Fibroblast of the aortic adventitia (primary cell): ENCODE measurements at places on chromosomes 1 and 21. TPM values are rescaled to one million over a fixed set of nuclear protein-coding genes. Genes with fewer than 3 reads are reported as not detected.

RPL11 gene
- 442 and 1,073 TPM in 2 replicates for total RNA-seq

SLC30A2 gene
- total RNA-seq: not detected in 2 replicates

KDM5B gene
- 56.4 and 117 TPM in 2 replicates for total RNA-seq

SSBP3 gene
- 7.7 and 11.7 TPM in 2 replicates for total RNA-seq

ERICH3 gene
- total RNA-seq: not detected in 2 replicates

IFI16 gene
- 202 and 358 TPM in 2 replicates for total RNA-seq

GJB5 gene
- not detected in 2 replicates for total RNA-seq

RUNX3 gene
- not detected in 2 replicates for total RNA-seq

MX1 gene
- 3.2 and 30.7 TPM in 2 replicates for total RNA-seq

C1orf105 gene
- not detected in 2 replicates for total RNA-seq

KCNK2 gene
- total RNA-seq: 33.0 and 64.3 TPM in 2 replicates

RGS7 gene
- total RNA-seq: 0.63 TPM in 1 of 2 replicates, not detected in the other

S100A9 gene
- not detected in 2 replicates for total RNA-seq

NCF2 gene
- total RNA-seq: 0.63 and 0.74 TPM in 2 replicates

RPTN gene
- not detected in 2 replicates for total RNA-seq

S100A16 gene
- 159 and 406 TPM in 2 replicates for total RNA-seq

ZSWIM5 gene
- total RNA-seq: 0.49 and 4.7 TPM in 2 replicates

CD2 gene
- total RNA-seq: 0.65 TPM in 1 of 2 replicates, not detected in the other

CLCN6 gene
- total RNA-seq: 12.6 and 47.8 TPM in 2 replicates

SMIM11 gene
- total RNA-seq: 1.9 and 6.5 TPM in 2 replicates
